ENCODE measurements at places on chromosomes 16 and 17.

DNA sequence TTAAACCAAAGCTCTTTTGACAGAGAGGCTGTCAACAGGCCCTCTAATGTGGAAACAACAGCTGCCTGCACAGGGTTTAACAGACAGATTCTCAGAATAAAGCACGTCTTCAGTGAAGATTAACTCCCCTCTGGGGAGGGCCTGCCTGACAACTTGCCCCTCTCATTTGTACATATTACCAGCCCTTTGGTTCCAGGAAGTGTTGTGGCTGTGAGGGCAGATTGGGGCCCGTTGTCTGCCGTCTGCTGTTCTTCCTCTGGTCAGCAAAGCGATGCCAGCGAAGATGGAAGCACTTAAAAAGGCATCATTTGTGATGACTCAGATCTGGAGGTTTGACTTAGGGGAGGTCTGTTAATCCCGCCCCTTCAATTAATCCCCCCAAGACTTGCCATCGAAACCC is 177.0 kb upstream of the IRX6 start:
- DNase-seq = no peak

DNA sequence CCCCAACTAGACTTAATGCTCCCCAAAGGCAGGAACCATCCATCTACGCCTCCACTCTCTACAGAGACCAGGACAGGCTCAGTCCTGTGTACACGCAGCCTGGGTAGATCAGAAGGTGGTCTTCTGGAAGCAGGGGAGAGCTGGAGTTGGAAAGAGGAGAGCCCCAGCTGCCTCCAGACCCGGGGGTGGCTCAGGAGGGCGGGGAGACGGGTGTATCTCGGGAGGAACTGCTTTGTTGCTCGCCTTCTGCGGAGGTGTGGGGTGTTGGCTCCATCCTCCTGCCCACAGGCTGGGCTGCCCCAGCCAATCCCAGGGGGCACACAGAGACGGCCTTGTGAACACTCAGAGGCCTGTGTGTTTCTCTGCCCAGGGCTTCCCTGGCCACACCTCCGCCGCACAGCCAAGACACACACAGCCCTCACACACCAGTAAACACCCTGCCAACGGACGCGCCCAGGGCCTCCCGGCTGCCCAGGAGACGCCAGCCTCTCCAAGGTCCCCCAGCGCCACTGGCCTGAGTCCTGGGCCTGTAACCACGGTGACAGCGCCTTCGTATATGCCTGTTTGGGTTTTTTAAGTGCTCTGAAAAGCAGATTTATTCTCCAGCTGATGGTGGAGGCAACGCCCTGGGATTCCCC is 143.4 kb upstream of the CDC42EP4 start:
- DNase-seq = no peak

GRCh38 chr16:13519871-13520270 is 400.1 kb upstream of the ERCC4 start:
- no peak for DNase-seq

DNA sequence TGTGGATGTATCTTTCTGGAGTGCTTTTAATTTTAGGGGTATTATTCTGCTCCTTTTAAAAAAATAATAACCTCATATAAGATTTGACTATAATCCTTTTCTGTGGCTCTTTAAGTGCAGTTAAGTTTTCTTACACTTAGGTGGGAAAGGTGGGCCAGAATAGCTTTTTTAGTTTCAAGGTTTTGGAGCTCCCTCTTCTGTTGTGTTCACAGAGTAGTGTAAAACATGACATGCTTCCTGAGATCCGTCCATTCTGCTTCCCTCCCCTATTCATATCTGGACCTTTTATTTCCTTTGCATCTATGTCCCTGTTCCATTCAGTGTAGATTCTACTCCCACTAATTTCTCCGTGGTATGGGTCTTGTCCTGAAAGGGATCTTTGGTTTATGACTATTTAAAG is 12.8 kb downstream of the LRRC36 start:
- DNase-seq = no peak

GRCh38 chr16:66272461-66272860 is 94.0 kb upstream of the CDH5 start:
- DNase-seq = no peak

- no peak for DNase-seq
Measured at GRCh38 chr16:24013864-24014645, 178.3 kb downstream of the PRKCB start.

- no peak for DNase-seq
Measured at GRCh38 chr16:53912155-53912554, 208.2 kb downstream of the FTO start.

- peak; percentile 36 for DNase-seq
Measured at GRCh38 chr17:81551458-81552243, 502 bp downstream of the FAAP100 start.

GRCh38 chr16:70381604-70382342 is 35.1 kb downstream of the DDX19A start:
- DNase-seq = no peak
